NT2/D1 (cell line): ENCODE measurements at places on chromosomes 2 and 18.

DNA sequence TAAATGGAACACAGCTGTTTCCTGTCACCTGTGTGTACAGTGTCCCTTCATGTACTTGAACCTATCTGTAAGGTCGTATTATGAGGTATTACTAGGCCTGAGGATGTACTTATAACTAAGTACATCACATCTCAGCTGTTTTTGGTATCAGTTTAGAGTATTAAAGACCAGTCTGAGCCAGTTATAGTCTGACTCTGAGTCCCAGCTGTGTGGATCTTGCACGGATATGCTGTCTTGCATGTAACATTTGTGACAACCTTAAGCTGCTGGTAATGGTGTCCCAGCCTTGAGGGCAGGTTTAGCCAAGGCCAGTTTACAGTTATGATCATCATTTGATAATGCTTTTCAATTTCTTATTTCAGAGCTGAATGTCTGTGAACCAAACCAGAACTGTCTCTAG, 496.3 kb downstream of the SLC4A3 start:
- DNase-seq = no peak

DNA sequence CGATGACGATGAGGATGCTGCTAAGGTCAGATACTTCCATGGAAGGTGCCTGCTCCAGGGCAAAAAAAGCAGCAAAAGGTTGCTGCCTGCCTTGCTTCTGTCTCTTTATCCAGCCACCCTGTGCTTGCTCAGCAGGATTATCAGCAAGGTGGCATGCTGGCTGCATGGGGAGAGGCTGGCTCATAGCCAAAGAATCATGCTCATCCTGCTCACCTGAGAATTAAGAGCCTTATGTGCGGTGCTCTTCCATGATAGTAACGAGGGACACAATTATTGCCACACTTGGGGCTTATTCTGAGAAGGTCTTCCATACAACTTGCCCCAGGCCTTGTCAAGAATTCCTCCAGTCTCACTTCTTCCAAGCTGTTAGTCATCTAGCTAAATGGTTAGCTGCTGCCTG, 60.4 kb upstream of the SEC11C start:
- DNase-seq = no peak

GRCh38 chr18:48542513-48543181, 3.8 kb downstream of the CTIF start:
- no peak for DNase-seq

DNA sequence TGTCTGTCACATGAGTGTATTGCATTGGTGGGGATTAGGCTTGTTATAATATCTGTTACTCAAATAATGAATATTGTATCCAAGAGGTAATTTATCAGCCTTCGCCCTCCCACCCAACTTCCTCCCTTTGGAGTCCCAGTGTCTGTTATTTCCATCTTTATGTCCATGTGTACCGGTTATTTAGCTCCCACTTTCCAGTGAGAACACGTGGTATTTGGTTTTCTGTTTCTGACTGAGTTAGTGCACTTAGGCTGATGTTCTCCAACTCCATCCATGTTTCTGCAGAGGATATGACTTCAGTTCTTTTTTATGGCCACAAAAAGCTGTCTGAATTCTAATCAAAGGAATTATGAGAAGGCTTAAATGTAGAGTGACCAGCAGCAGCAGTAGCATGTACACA, 104.0 kb upstream of the ARHGAP28 start:
- DNase-seq = no peak

DNA sequence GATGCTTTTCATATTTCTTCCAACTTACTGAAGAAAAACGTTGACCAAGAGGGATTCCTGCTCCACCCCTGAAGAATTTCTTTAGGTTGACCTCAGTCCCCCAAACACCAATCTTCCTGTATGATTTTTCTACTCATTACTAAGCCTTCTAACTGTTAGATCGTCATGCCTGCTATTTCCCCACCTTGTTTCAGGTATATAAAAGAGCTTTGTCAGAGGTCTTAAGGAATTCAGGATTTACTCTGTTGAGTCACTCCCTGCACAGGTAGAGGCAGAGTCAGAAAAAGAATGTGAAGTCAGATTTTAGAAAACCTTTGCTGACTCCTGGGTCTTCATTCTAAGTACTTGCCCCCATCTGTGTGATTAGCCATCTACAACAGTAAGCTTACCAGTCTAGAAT, 83.8 kb upstream of the NOSTRIN start:
- DNase-seq = no peak

DNA sequence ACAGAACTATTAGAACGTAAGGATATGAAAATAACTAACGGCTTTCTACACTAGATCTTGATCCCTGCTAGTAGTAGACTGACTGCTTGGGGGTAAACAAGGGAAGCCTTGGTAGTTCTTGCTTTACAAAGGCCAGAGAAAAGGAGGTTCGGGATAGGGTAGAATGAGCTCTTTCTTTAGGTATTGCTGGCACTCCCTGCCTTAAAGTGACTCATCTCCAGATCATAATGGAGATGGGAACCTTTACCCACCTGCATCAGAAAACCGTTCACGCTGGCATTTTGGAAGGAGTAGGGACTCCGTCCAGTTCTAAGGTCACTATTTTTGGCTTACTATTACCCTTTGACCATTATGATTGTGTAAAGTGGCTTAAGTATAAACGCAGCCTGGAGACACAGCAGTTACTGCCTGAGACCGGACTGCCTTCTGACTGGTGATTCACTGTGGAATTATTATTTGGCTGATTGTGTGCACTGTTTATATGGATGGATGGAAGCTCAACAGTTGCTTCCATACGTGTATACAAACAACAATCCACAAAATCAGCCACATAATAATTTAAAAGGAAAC, 482.5 kb downstream of the STK39 start:
- DNase-seq = no peak
